Liver (tissue), 10 donors: ENCODE measurements at places on chromosomes 3 and 15. TPM values are rescaled to one million over a fixed set of nuclear protein-coding genes. Genes with fewer than 3 reads are reported as not detected.
A peak's percentile ranks its signal among the peaks of the same experiment; 100 is the strongest.

C3orf22 gene
- not detected for total RNA-seq

NPAP1 gene
- total RNA-seq: not detected

- DNase-seq: peak; percentile 100
Observed at GRCh38 chr3:133573054-133573628, 345 bp upstream of the CDV3 start.

- DNase-seq: no peak
Observed at GRCh38 chr3:45773072-45773471, 23.3 kb downstream of the SLC6A20 start.

PLAAT1 gene
- not detected for total RNA-seq

GRCh38 chr3:156413293-156413892, 141.5 kb downstream of the SSR3 start:
- no peak for DNase-seq
